ENCODE measurements at places on chromosomes 16 and 17.

DNA sequence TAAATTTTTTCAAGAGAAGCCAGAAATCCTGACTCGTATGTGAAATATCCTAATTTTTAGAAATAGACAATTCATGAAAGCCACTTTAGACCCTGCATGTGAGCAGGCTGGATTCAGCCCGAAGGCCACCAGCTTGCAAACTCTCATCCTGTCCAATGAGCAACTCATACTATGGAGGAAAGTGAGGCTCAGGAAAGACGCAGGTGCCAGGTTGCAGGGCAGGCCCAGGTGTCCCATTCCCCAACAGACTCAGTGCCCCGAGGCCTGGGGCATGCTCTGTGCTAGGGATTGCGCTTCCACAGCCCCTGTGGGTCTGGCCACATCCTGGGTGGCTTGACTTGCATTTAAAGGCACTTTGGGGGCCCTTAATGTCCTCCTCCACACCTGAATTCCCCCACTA is 16.7 kb upstream of the RASD1 start:
- no peak for DNase-seq

DNA sequence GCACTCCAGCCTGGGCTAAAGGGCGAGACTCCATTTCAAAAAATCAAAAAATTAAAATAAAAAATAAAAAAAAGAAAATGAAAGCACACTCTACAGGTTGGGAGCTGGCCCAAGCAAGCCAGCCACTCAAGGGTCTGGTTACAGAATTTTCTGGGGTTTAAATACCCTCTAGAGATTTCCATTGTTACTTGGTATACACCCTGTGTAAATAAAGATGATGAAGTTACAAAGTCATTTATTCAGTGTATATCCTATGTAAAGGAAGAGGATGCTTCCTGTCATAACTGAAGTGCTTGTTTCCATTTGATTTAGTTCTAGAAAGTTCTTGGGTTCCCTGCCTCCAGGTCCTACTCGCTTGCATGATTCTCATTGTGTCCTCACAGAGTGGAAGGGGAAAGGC is 79.9 kb upstream of the C17orf78 start:
- no peak for DNase-seq

DNA sequence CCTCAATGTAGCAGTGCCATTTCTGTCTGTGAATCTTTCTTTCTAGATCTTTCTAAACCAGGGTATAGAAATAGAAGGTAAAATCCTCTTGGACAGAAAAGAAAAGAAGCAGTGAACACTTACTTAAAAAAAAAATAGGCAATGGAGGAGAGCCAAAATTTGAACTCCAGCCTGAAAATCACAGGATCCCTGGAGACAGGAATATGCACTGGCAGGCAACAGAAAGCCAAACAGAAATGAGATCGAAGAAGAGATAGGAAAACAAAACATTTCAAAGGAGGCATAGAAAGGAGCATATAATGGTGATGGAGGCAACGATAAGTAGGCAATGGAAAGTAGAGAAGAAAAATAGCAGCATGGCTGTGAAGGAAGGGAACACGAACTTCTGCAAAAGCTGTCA is 253.7 kb upstream of the HSBP1 start:
- DNase-seq, result no peak

- DNase-seq, result no peak
Measured at GRCh38 chr16:81610144-81610842, 165.7 kb downstream of the CMIP start.

GRCh38 chr17:64974750-64975317 is 55.6 kb upstream of the LRRC37A3 start:
- no peak for DNase-seq

DNA sequence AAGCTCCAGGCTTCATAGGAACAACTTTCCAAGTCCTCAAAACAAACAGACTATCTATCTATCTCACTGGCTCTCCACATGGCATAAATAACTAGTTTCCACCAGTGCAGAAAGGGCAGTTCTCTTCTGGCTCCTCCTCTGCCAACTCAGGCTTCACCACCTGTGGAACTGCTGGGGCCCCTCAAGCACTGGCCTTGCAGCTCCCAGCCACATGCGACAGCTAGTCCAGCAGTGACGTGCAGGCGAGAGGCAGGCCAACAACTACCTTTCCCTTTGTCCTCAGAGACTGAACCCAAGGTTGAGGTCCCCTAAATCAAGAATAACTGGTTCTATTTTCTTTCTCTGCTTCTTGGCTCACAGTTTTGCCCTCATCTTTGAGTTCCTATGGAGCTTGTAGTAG is 137.6 kb downstream of the AATF start:
- DNase-seq, result no peak

GRCh38 chr17:65328567-65328966 is 191.4 kb downstream of the RGS9 start:
- DNase-seq, result no peak

DNA sequence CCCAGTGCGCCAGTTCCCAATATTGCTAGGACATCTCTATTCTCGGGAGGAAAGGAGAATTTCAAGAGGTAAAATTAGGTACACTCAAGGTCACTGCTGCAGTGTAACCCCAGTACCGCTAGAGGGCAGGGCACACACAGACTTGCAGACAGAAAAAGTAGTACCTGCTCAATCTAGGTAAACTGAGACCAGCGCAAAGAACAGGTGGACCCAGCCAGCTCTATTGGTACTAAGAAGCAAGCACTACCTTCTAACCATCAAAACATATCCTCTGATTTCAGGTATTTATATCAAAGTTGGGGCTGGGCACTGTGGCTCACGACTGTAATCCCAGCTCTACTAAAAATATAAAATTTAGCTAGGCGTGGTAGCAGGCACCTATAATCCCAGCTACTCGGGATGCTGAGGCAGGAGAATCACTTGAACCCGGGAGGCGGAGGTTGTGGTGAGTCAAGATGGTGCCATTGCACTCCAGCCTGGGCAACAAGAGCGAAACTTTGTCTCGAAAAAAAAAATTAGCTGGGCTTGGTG is 3.6 kb upstream of the WDR81 start:
- DNase-seq, result no peak

GRCh38 chr17:49442041-49442440 is 27.4 kb upstream of the PHB1 start:
- DNase-seq, result no peak

- DNase-seq, result no peak
Measured at GRCh38 chr17:13735444-13735843, 133.7 kb upstream of the HS3ST3A1 start.

- no peak for DNase-seq
Measured at GRCh38 chr16:88428156-88428555, 24.9 kb upstream of the ZFPM1 start.

GRCh38 chr17:81483085-81483861 is 29.3 kb downstream of the ACTG1 start:
- no peak for DNase-seq

DNA sequence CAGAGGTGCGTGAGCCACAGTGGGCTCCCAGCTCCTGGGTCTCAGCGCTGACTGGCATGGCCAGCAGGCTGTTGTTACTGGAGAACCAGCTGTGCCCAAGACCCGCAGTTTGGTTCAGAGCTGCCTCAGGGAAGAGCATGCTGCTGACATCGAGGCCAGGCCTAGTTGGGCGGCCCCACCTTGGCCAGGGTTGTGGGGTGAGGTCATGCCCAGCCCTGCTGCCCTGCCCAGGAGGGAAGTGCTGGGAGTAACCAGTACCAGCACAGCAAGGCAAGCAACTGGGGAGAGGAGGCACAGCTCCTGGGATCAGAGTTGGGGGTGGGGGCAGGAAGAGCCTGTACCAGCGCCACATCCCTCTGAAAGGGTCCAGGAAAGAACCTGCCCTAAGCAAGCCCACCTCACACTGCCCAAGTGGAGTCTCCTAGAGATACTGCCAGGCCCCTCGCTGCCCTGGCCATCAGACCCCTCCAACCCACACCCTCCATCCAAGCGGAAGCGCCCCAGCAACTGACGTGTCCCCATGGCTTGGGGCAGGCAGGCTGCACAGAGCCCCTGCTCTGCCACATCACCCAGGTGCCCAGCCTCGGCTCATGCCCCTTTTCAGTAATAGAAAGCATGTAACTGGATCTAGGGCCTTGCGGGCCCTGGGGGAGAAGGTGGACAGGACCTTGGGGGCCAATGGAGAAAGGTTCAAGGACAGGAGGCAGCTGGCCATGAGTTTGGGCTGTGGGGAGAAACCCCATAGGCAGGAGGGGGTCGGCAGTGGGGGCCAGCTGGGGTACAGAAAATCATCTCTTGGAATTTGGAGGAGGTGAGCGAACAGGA is 990 bp downstream of the DOK4 start:
- no peak for DNase-seq

GRCh38 chr17:62705156-62705777 is 77.8 kb downstream of the MRC2 start:
- no peak for DNase-seq

DNA sequence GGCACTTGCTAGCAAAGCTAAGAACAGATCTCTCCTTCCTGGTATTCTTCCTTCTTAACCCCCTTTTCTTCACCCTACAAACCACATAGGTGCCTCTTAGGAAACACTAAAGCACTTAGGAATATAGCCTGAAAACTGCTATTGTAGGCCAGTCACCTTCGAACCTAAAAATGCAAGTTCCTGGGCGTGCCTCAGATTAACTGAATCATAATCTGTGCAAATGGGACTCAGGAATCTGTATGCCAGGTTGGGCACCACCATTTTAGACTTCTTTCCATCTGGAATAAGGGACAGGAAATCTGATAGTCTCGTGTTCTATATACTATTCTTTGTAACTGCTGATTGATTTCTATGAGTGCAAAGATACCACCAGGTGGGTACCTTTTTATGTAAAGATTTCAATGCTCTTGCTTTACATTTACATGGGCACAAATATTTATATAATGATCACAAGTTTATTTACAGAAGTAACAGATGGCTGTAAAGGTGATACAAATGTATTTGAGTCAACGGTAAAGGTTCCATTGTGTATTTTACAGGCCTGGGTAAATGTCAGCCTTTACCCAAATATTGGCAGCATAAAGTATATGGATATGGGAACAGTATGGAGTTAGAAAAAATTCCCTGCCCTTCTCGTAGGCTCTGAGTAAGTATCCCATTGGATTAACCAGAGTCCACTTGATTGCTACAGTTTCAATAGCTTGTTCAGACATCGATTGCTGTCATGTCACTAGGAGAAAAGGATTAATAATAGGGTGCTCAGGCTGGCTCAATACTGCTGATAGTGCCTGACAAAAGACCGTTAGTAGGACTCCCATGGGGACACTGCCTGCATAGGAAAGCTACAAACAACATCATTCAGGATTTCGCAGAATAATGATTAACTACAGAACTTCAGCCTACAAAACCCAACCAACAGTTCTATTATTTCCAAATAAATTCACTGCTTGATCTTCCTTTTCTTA is 124.7 kb downstream of the SNX11 start:
- DNase-seq, result no peak

DNA sequence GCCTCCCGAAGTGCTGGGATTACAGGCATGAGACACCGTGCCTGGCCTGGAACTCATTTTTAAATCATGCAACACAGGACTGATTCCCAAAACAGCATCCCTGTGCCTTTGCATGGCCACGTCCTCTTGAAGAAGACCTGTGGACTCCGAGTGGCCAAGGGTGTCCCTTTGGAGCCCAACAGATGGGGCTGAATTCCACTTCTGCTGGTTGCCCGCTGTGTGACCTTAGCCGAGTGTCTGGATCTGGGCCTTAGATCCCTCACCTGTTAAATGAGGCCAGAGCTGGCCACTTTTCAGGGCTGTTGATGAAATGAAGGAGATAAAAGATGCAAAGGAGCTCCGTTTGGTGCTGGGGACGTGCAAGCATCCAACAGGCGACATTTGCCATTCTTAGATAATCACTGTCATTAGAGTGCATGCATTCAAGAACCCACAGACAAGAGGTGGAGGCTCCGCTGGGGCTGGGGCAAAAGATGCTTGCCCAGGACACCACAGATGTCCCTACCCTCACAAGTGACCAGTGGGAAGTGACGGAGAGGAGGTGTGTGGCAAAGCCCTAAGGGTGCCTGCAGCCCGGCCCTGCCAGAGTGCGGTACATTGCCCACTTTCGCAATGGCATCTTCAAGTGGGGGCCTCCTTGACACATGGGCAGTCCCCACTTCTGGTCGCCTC is 354.1 kb upstream of the TNRC6C start:
- no peak for DNase-seq

DNA sequence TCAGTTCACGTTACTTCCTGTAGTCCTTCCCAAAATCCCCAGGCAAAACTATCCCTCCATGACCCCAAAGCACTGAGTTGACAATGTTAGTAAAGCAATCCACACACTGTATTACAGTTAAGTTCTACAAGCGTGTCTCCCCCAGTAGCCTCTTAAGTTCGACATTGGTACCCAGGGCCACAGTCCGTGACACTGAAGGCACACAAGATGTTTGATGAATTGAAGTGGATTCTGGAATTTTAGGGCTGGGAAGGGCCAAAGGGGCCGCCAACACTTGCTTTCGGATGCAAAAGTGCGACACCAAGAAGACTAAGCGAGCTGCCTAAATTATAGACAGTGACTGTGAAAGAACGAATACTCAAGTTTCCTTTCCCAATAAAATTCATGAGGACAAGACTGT is 1.5 kb downstream of the VPS35 start:
- DNase-seq, result no peak

DNA sequence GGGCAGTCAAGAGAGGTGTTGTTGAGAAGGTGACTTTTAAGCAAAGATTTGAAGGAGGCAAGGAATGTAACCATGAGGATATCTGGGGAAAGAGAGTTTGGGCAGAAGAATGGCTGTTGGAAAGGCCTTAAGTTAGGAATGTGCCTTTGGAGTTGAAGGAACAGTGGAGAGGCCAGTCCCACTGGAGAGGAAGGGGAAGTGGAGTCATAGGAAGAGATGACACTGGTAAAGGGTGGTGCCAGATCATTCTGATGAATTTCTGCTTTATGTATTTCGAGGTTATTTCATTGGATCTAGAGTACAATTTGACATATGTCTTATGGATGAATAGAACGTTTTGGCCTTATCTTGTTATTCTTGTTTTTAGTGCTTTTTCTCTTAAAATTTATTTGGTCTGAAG is 93.5 kb downstream of the WWP2 start:
- no peak for DNase-seq

- no peak for DNase-seq
Measured at GRCh38 chr16:50797456-50797855, 55.6 kb downstream of the CYLD start.

DNA sequence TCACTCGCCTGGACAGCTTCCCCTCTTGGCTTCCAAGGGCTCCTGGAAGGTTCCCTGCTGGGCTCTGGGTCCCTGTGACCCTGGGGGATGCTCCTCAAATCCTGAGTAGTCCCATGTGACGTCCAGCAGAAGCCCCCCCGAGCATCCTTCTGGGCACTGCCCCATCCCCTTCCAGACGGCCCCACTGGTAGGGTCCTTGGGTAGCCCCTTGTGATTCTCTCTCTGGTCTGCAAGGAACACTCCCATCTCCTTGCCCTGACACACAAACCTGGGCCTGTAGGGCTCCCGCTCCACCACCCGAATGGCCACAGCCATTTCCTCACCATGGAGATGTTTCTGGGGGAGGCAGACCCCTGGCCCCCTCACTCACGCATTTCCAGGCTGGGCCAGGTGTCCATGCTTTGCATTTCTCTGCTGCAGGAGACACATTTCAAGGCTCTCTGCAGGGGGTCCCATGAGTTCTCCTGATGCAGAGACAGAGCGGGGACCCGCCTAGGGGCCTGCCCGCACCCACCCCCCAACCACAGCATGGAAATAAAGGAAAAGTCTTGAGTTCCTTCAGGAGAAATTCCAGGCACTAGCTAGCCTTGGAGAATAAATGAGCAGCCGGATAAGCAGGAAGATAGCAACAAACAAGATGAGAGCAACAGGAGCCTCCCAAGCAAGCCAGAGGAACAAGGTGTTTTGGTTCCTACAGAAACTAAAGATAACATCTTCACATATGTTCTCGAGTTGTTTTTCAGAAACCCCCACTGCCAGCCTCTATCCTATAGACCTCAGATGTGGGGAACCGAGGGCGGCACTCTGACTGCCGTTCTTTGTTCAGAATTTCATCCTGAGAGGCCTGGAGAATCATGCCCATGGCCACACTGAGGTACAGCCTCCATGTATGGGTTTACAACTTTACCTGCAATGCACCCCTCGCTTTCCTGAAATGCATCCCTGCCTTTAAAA is 128.8 kb downstream of the MGAT5B start:
- DNase-seq, result no peak

Data from stimulated activated CD8-positive, alpha-beta memory T cell treated with anti-CD3 and anti-CD28 coated beads, Interleukin-15, amount 100 ng/mL, for 4 hours (primary cell).